ENCODE measurements at places on chromosomes 13 and 19. TPM values are rescaled to one million over a fixed set of nuclear protein-coding genes. Genes with fewer than 3 reads are reported as not detected.
A peak's percentile ranks its signal among the peaks of the same experiment; 100 is the strongest.

SLC10A2 gene
- 9.0 TPM for polyA plus RNA-seq

N4BP2L1 gene
- 50.6 TPM for polyA plus RNA-seq

TMEM272 gene
- polyA plus RNA-seq: 0.25 TPM

PCP2 gene
- polyA plus RNA-seq: 1.2 TPM

MBD3L2 gene
- polyA plus RNA-seq: not detected

WDR87 gene
- 0.03 TPM for polyA plus RNA-seq

IGLON5 gene
- 2.1 TPM for polyA plus RNA-seq

MAG gene
- 2.8 TPM for polyA plus RNA-seq

PGLYRP1 gene
- 0.48 TPM for polyA plus RNA-seq

PPP1R15A gene
- 72.3 TPM for polyA plus RNA-seq

ZNF726 gene
- polyA plus RNA-seq: 10.5 TPM

PGPEP1 gene
- polyA plus RNA-seq: 25.3 TPM

GRCh38 chr19:14901675-14902260 is 15.8 kb upstream of the OR7A17 start:
- no peak for DNase-seq

GRCh38 chr19:48344892-48345291 is 18.8 kb downstream of the TMEM143 start:
- DNase-seq: no peak

GRCh38 chr19:45156751-45157150 is 4.0 kb downstream of the NKPD1 start:
- no peak for DNase-seq

- peak; percentile 82 for DNase-seq
These were observed 922 bp downstream of the PLEKHG2 start for GRCh38 chr19:39413272-39413910.

DNA sequence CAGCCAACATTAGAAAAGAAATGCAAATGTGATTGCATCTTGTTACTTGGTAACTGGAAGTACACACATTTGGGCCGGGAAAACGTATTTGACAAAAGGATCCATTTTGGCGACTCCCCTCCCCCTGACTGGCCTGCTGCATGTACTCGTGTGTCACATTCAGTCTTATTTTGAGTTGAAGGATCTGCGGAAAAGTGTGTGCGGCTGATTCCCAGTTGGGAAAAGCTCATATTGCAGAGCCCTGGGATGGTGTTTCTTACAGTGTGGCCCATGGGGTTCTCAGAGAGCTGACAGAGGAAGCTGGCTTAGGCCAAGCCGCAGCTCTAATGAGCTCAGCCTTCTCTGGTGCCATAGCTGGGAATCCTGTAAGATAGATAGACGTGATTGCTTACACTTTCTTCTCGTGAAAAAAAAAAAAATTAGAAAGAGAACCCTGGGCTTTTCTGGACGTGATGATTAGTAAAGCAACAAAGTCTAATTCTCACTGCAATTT is 170.3 kb upstream of the ARGLU1 start:
- DNase-seq: no peak

- no peak for DNase-seq
These were observed 299.6 kb downstream of the TDRD3 start for GRCh38 chr13:60696602-60697001.

DNA sequence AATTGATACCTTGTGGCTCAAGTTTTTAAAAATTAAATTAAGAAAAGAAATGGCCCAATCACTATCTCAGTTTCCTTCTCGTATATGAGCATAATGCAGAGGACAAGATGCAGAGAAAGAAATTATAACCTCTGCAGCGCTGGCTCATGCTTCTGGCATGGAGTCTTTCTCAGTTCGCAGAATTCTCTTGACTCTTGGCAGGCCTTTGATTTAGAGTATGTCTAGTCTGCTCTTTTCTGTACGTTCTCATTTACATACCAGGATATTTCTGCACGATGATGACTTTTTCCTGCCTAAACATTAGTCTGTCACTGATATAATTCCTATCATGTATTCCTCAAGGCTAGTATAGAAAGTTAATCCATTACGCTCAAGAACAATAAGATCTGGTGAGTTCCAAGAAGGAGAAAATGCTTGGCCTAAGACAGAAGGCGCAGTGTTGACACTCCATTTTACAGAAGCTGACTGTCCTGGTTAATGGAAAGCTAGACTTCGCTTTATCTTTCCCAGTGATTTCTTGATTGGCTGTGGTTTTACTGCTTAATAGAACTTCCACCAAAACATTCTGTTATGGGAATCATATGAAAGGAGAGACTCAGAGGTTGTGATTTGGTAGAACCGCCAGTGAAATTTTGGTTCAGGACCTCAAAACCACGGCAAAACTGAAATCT is 1.7 kb upstream of the SMAD9 start:
- no peak for DNase-seq

GRCh38 chr13:36362914-36363313 is 16.7 kb upstream of the SPART start:
- DNase-seq: no peak

- peak; percentile 84 for DNase-seq
These were observed 659 bp downstream of the ERF start for GRCh38 chr19:42254089-42254849.

DNA sequence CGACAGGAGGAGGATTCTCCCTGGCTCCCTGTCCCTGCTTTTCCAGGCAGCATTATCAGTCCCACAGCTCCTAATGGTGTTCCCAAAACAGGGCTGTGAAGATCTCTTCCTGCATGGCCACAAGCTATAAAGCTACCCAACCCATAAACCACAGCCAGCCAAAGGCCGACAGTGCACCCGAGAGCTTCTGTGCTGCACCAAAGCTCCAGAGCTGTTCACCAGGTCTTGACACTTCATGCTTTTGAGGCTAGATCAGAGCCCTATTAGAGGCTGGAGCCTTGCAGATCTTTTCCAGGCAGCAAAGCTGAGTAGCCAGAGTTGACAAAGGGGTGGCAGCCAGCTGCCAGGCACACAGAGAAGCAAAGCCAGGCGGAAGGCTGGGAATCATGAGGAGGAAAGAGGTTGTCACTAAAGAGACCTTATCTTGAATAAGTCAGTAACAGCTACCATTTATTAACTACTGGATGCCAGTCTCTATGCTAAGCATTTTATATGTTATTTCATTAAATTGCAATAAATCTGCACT is 180.4 kb downstream of the KATNAL1 start:
- no peak for DNase-seq

GRCh38 chr19:1284979-1285736 is 515 bp upstream of the EFNA2 start:
- DNase-seq: no peak

DNA sequence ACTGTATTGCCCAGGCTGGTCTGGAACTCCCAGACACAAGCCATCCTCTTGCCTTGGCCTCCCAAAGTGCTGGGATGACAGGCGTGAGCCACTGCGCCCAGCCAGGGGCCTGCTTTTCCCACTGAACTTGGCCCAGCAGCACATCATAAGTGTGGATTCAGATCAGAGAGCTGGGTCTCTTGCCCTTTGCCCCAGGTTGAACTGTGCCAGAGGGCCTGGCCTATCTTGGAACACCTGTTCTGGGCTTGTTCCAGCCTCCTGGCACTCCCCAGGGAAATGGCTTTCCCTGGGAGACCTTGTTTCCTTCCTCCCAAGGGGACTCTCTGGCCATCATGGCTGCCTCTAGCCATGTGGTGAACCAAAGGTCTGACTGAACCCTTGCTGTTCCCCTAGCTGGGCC is 3.4 kb downstream of the CC2D1A start:
- no peak for DNase-seq

DNA sequence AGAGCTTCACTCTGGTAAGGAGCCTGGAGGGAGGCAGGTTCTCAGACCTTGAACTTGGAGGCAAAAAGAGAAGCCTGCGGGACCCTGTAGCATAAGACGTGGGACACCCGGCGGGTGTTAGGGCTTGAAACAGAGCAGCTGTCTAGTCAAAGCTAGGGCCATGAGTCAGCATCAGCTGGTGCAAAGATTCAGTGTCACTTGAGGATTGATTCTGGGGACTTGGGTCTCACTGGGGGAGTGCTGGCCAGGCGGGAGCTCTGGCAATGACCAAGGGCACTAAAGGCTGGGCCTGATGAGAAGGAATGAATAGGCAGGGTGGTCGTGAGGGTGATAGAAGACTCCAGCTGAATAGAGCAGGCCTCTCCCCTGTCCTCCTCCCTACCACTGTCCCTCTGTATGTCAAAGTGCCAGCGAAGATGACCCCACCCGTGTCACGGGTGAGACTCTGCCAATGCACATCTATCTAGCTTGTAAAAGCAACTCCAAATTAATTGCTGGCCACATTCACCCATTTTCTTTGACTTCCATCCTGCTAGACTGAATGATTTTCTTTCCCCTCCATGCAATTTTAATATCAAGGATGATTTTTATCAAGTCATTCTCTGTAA is 97.1 kb downstream of the MBNL2 start:
- no peak for DNase-seq

GRCh38 chr19:33468361-33469170 is 53.0 kb downstream of the PEPD start:
- DNase-seq: no peak

DNA sequence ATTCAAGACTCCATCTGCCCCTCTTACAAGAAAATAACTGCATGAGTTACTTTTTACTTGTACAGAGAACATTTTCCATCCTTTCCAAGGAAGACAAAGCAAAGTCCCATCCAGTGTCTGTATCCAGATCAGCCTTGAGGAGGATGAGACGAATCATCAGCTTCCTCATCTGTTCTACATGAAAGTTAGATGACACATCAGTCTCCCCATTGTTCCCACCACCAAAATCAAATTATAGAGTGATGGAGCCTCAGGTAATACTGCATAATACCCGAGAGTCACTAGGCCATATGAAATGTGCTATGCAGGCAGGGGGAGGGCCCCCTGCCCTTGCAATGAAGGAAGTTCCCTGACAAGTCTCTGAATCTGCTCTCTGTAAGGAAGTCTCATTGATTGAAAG is 1244.6 kb upstream of the SLC10A2 start:
- DNase-seq: no peak

DNA sequence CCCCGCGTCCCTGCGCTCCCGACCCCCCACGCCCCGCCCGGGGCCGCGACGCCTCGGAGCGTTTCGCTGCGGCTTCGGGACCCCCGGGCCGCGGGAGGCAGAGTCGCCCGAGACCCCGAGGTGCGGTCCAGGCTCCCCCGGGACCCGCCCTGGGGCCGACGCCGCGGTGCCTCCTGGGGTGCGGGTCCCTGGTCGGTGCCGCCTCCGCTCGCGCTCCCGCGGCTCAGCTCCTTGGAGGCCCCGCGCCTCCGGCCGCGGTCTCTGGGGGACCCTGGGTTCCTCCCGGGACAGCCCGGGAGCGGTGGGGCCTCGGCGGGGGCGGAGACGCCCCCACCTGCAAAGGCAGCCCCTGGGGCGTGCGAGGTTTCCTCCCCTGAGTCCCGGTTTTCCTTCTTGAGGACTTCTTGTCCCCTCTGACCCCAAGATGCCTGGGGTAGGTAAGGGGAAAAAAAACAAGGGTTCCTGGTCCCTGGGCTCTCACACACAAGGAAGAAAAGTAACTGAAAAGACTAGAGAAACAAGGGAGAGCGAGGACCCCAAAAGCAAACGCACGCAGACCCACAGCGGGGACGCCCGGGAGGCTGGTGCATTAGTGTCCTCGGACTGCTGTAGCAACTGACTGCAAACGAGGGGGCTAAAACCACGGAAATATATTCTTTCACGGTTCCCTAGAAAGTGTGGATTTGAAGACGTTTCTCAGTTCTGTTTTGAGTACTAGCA is 740 bp downstream of the ZNF555 start:
- DNase-seq: no peak

GRCh38 chr19:42199440-42200115 is 17.9 kb downstream of the DEDD2 start:
- no peak for DNase-seq

- DNase-seq: peak; percentile 83
These were observed 75.9 kb downstream of the TNFSF11 start for GRCh38 chr13:42649831-42650230.

- no peak for DNase-seq
These were observed 56.8 kb downstream of the TNFSF13B start for GRCh38 chr13:108326309-108326708.

DNA sequence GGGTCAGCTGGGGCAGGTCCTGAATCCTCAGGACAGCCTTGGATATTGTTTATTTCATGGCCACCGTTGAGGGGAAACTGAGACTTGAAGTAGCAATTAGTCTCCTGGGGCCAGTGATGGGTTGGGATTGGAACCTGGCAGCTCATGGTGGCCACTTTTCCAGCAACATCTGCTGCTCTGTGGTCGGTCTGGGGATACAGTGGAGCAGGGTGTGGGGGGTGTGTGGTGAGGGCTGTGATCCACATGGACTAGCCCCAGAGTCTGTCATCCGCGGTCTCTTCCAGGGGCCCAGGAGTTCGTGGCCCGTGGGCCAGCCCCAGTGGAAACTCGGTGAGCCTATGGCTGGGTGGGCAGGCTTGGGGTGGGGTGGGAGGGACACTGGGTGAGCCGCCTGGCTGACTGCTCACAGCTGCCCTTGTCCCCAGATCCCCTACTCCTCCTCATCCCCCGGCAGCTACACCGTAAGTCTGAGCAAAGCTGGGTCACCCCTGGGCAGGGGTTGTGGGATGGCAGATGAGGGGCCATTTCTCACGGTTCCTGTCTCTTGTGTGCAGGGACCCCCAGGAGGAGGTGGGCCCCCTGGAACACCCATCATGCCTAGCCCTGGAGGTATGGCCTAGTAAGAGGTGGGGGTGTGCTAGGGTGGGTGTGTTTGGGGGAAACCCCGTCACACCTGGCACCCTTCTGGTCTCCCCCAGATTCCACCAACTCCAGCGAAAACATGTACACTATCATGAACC is 5.5 kb downstream of the ISYNA1 start:
- DNase-seq: no peak

- no peak for DNase-seq
These were observed 103.5 kb downstream of the FOXO1 start for GRCh38 chr13:40562975-40563349.

GRCh38 chr19:28889941-28890670 is 322.8 kb downstream of the UQCRFS1 start:
- DNase-seq: no peak

- DNase-seq: no peak
These were observed 836 bp upstream of the BST2 start for GRCh38 chr19:17406046-17406886.

DNA sequence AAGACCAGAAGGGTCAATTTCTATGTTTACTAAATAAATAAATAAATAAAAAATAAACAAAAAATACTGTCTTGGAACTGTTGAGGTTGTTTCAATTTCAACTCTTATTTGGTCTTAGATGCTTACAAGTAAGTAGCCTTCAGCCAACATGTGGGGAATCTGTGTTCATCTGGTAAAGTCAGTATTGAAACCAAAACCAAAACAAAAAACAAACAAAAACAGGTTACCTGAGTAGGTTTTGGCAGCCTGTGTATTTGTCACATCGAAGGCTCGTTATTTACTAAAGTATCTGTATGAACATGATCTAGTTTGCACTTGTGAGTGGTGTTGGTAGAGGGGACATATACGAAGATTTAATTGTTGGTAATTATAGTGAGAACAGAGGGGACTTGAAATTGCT is 471.5 kb downstream of the SLITRK5 start:
- DNase-seq: no peak

Measured in right lung (tissue), 10 donors.